PC-9 (cell line): ENCODE measurements at places on chromosomes 6 and 20.

- DNase-seq: no peak
These were observed 64.8 kb downstream of the LMBRD1 start for GRCh38 chr6:69732045-69732444.

- DNase-seq: no peak
These were observed 19.3 kb downstream of the ENTPD6 start for GRCh38 chr20:25214819-25215218.

GRCh38 chr6:41505122-41506049, 40.8 kb upstream of the FOXP4 start:
- DNase-seq: peak; percentile 25

- DNase-seq: no peak
These were observed 69.3 kb downstream of the SYNJ2 start for GRCh38 chr6:158050955-158051354.

- no peak for DNase-seq
These were observed 61.5 kb downstream of the JPH2 start for GRCh38 chr20:44125332-44126127.

- DNase-seq: no peak
These were observed 37.3 kb downstream of the DOK5 start for GRCh38 chr20:54512694-54513093.

GRCh38 chr6:2754393-2754792, 3.7 kb upstream of the MYLK4 start:
- DNase-seq: no peak

DNA sequence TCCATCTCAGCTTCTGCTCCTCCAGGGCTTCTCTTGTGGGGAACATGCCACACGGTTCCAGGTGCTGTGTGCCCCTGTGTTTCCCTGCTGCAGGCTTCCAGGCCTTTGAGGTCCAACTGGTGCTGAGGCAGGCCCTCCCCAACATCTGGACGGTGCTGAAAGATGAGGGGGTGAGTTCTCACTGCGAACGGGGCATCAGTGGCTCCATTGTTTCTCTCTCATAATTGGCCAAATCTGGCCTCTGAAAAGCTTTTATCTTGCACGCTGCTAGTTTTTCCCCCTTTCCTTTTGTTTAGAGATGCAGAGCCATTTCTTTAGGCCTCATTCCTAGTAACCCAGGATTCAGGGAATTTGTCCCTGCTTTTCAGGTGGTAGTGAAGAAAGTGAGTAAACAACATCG, 8.6 kb downstream of the PNLDC1 start:
- no peak for DNase-seq

DNA sequence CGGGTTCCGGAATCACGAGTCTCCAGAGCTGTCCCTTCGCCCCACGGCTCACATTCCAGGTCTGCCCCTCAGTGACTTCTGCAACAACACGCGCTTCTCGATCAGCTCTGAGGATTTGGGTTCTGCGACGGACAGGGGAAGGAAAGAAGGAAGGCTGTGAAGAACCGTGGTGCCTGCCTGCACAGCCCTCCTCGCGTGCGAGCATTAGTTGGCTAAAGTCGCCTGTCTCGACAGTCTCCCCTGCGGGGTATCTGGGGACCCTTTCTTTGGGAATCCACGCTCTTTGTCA, 23.1 kb downstream of the VPS52 start:
- no peak for DNase-seq

DNA sequence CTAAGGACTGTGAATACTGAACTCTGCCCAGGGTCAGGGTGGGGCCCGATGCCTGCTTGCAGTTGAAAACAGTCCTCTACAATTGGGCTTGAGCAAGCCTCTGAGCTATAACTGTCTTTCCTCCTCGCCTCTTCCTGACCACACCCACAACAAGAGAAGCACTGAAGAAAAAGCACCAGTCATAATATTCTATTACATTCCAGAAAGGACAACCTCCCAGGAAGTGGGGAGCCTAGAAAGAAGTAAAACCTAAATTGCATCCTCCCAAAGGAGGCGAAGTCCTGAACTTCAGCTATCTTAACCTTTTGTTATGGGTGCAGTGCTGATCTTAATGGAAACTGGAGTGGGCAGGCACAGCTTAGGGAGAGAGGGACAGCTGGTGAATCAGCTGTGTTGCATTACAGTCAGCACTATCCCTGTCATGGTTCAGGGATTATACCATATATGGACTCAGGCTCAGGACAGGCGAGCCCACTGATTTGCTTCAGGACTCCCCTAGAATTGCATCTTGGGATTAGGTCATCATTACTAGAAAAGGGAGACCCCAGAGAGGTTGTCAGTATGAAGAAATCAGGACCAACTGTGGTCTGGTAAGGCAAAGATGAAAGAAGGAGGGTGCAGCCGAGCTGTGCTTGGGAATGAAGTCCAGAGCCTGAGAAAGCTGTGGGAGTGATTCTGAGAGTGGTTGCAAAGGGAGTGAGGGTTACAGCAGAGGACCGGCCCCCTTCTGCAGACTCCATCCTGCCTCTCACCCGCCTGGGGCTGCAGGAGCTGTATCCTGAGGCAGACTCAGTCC, 18.3 kb upstream of the TRAM2 start:
- DNase-seq: no peak

DNA sequence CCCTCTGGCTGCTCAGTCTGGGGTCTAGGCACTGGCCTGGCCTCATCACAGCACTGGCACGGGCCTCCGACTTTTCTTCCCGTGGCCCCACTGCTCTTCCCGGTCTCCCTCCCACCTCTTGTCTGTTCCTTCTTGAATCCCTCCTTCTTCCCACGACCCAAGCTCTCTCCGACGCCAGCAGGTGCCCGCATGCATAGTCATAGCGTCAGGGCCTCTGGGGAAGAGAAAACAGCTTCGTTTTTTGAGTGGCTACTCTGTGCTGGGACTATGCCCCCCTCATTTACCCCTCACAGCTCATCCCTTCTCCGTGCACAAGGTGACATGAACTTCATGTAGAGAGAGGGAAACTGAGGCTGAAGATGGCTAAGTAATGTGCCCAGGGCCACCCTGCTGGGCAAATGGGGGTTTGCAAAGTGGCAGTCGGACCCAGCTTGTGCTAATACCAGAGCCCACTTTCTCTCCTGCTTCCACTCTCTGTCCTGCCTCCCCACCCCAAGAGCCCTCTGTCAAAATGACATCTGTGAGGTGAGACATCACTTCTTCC, 59.2 kb downstream of the SYNJ2 start:
- DNase-seq: no peak

DNA sequence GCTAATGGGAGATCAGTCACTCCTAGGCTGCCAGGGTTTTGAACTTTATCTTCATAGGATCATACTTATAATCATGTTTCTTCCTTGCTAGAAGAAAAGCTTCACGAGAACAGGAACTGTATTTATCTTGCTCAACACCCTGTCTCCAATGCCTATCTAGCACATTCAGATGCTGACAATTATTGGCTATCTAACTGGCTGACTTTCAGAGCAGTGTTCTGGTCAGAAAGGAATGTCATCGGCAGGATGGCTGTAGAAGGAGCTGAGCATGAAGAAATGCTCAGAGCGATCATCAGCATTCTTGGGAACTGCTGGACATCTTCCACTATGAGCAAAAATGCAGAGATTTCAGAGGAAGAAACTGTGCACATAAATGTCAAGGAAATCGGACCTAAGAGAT, 628.0 kb upstream of the NRSN1 start:
- DNase-seq: no peak

DNA sequence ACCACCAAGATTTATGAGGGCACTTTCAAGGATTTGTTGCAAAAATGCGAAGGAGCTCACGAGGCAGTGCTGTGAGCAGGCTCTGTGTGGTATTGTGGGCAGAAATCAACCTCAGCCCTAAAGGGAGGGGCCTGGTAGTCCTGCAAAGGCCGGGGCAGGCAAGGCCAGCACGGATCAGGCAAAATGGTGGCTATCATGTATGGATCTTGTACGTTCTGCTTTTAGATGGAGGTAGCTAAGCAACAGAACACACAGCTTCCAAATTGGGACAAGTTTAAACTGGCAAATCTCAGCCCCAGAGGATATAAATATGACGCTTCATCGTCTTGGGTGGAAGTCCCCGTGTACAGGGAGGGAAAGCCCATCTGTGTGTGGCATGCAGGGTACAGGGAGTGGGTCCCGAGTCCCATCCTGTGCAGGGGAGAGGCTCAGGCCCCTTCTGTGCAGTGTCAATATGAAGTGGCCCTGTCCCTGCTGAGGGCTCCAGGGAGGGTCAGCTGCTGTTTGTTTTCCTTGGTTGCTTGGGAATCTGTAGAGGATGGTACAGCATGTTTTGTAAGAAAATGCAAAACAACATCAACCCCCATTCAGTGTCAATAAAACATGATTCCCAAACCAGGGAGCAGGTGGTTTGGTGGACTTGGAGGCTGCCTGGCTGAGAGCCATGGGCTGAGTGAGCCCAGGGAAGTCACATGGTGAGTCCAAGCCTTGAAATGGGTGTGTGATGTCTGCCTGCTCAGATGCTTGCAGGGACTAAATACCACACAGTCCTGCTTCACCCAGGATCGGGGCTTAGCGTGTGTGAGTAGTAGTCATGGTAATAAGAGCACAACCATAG, 113.0 kb downstream of the SYCP2 start:
- DNase-seq: no peak

DNA sequence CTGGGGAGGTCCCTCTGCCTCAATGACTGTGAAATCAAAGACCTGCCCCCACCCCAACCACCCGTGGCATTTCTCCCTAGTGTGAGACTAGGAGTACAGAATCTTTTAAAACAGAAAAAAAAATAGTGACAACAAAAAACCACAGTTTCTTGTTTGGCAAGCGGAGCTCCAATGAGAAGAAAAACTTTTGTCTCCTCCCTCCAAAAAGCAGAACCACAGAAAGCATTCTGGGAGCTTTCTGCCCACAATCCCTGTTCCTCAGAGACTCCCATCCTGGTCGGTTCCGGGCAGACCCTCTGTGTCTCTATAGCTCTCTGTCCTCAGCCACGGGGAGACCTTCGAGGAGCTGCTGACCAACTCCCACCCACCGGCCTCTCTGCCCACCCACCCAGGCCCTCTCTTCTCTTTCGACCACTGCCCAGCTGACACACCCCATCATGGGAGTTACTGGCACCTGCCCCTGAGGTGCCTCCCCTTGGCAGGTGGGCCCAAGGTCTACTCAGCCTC, 4.9 kb downstream of the PREX1 start:
- DNase-seq: no peak

DNA sequence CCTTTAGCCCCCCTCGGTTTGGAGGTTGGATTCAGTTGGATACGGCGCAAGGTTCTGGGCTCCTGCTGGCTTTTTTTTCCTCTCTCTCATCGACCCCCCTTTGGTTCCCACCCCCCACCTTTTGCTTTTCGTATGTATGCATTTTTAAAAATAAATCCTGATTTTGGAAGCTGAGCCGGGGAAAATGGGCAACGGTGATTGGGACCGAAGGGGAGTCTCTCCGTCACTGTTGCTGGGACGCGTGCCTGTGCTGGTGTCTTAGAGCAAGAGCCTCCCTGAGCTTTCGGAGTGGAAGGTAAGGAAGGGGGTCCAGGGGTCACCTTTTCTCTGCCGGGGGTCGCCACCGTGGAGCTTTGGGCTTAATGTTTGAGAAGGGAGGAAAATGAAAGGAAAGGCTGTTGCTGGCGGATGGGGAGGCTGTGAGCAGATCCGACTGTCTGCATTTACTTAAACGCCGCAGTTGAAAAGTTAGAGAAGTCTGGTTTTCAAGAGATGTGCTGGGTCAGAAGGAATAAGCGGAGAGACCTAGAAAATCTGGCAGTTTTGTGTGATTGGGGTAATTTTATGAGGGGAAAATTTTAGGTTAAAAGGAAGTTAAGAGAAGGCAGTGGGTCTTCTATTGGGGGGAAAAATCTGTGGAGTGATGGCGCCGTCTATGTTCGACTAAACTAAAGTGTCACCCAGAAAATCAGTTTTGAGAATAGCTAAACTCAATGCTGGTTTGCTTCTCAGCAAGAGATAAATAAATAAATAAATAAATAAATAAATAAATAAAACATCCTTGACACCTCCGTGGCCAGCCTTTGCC, 828 bp downstream of the ADGRB3 start:
- no peak for DNase-seq

GRCh38 chr6:140379919-140380318, 1005.5 kb upstream of the CITED2 start:
- no peak for DNase-seq

DNA sequence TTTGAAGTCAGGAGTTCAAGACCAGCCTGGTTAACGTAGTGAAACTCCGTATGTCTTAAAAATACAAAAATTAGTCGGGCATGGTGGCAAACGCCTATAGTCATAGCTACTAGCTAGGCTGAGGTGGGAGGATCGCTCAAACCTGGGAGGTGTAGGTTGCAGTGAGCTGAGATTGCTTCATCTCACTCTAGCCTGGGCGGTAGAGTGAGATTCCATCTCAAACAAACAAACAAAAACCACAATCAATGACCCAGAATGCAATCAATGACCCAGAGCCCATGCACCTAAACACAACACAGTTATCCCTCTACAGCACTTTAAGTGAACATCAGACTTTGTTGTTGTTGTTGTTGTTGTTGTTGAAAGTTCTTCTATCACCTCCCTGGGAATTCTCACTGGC, 77.9 kb downstream of the MYB start:
- peak; percentile 92 for DNase-seq

GRCh38 chr6:42873313-42873712, 6.1 kb upstream of the RPL7L1 start:
- DNase-seq: no peak

- no peak for DNase-seq
These were observed 61.0 kb downstream of the DZANK1 start for GRCh38 chr20:18405826-18406225.

DNA sequence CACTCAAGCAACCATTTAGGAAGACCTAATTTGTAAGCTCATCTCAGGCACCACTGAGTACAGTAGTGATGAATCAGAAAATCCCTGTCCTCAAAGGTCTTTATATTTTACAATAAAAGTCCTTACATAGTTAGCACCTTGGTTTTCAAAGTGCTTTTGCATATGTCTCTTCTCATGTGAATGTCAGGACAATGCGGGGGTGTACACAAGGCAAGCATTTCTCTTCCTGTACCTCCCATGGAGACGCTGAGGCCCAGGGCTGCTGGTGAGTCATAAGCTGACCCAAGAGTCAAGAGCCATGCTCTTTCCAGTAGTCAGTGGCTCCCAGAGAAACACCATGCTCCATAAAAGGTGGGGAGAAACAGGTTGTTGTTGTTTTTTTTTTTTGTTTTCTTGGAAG, 174.0 kb downstream of the GJA10 start:
- no peak for DNase-seq

DNA sequence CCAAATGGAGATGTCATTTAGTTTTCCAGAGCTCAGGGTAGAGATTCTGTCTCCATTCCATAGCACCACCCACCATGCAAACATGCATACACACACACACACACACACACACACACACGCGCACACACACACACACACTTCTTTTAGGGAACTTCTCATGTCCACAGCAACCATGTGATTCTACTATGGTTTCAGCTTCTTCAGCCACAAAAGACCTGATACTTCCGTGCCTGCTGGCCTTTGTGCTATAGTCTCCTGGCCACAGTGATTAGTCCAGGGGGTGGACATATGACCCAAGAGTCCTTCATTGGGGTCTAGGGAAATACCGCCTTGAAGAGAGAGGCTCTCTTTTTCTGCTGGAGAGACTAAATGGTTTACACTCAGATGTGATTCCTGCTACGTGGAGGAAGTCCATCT, 53.5 kb downstream of the CARMIL1 start:
- no peak for DNase-seq
